ENCODE measurements at places on chromosomes 1 and 21.

- peak; percentile 65 for DNase-seq
Observed at GRCh38 chr1:25033828-25034705, 104.0 kb upstream of the RUNX3 start.

GRCh38 chr1:33578557-33579448 is 106.4 kb downstream of the ZSCAN20 start:
- no peak for DNase-seq

DNA sequence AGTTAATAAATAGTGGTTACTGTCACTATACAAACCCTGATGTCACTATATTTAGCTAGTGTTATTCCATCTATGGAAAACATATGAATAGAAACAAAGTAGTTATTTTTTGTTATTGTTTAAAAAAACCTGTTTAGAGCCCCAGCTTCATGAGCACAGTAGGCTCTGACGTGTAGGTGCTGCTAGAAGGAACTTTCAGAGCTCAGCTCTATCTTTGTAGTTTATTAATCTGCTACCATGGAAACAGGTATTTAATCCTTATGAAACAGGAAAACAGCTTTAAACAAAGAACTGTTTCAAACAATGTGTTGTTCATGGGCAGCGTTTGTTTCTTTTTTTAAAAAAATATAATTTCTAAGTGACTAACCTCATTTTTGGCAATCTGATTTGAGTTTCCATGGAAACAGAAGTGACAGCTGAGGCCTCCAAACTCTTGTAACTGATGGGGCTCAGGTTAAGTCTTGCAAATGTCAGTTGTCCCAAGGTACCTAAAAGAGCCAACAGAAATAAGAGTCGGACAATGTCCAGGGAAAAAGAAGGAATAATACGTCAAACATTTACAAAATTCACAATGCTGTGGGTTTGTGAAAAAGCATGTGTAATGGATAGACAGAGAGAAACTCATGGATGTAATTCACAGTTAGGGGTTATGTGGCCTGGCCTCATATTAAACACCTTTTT is 162.0 kb upstream of the C21orf91 start:
- no peak for DNase-seq

DNA sequence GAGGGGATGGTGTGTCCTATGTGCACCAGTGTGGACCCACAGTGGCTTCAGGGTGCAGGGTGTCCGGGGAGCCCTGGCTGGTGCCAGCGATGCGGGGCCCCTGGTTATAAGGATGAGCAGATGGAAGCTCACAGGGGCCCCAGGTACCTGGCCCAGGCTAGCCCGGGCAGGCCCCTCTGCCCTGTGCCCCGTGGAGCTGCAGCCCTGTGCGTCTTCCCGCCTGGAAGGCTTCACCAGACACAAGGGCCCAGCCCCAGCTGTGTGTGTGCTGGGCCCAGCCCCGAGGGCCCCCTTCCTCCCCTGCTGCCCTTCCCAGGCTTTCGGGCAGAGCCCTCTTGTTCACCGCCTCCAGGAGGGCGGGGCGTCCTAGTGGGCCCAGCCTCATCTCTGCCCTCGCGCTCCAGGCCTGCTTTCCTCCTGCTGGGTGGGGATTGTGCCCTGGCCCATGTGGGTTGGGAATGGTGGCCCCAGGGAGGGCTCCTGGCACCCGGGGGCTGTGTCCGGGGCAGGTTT is 15.9 kb downstream of the PFKL start:
- DNase-seq: no peak

DNA sequence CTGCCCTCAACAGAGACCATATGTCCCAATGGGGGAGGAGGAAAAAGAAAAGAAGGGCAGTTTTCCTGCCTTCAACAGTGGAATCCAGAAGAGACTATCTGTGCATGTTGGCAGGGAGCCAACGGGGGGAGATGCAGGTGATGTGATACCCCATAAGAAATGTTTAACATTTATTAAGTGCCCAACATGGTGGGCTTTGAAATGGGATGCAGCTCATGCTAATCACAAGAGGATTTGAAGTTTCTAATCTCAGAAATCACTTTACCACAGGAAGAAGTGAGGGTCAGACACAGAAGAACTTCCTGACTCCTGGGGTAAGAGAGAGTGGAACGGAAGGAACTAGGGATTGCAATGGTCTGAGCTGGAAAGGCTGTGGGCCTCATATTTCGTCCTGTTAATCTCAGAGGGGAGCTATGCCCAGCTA is 16.2 kb downstream of the CSRP1 start:
- no peak for DNase-seq

DNA sequence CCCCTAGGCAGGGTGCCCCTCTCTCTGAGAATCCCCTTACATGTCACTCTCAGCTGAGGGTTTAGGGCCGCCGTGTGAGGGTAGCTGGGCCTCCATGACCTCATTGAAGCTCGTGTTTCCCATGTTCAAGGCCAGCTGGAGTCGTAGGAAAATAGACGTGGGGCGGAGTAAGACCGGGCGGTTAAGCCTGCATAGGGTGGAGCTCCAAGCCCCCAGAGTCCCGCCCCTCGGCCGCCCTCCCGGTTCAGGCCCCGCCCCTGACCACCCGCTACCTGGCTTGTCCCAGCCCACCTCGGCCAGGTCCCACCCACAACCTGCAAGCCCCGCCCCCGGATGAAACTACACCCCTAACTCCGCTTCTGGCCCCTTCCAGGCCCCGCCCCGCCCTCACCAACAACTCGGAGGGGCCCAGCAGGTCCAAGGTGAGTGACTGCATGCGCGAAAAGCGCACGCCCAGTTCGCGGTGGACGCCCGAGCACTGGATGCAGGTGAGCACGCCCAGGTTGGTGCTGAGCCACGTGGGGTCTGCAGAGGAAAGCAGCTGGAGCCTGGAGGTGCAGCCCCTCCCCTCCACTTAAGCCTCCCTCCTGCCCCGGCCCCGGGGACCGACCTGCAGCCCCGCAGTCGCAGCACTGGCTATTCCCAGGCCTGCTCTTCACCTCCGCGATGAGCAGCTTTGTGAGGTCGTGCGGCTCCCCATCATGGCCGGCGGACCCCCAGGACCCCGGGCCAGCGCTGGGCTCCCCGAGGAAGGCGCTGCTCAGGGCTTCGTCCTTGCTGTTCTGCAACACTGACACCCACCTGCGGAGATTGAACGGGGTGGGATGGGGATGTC is 12.2 kb upstream of the TCEA3 start:
- no peak for DNase-seq

- DNase-seq: no peak
Observed at GRCh38 chr1:242448910-242449645, 75.4 kb downstream of the PLD5 start.

DNA sequence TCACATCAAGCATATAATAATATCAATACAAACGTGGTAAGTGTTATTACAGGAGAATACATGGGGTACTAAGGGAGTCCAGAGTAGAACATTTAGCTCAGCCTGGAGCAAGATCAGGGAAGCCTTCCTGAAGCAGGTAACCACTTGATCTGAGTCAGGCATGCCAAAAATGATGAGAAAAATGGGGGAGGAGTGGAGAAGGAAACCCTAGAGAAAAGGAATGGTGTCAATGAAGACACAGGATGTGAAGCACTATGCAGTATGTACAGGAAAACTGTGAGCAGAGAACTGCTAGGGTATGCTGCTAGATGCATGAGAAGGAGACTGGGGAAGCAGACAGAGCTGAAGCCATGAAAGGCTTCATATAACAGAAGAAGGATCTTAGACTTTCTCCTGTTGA is 84.7 kb downstream of the NOTCH2 start:
- no peak for DNase-seq

GRCh38 chr1:50352428-50352827 is 70.8 kb downstream of the DMRTA2 start:
- no peak for DNase-seq

GRCh38 chr1:161706113-161706481 is 932 bp upstream of the FCRLA start:
- no peak for DNase-seq

- DNase-seq: no peak
Observed at GRCh38 chr1:6891781-6892579, 106.7 kb downstream of the CAMTA1 start.

DNA sequence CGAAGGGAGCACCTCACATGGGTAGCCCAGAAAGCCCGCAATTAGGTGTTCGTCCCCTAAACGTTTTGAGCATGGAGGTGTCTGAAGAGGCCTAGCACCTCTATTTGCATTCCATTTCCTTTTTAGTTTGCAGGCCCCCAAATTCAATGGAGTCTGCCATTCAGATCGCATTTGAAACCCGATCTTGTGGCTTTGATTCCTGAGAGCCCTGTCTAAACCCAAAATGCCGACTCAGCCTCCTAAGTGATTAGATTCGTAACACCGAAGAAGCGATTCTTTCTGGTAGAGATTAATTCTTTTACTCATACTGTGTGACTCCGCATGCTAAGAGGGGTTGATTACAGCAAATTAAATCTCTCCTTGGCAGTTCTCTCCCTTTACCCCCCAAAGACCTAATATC is 415.2 kb upstream of the KAZN start:
- DNase-seq: no peak

- DNase-seq: peak; percentile 63
Observed at GRCh38 chr1:161013488-161014230, 7.3 kb downstream of the F11R start.

DNA sequence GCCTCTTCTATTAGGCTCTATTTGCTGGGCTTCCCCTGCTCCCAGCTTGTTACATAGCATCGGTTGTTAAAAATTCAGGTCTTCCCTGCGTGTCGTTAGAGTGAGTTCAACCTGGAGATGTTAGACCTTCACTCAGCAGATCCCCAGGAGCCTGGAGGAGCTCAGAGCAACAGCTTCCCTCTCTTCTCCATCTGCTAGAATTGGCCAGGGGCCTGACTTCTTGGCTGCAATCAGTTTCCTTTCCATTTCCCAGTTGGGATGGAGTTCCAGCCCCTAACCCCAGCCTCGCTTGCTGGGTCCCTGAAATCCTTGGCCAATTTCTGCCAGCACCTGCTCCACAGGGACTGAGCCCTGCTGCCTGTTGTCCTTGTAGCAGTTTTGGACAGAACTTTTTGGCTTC is 55.9 kb downstream of the MT1HL1 start:
- DNase-seq: no peak

DNA sequence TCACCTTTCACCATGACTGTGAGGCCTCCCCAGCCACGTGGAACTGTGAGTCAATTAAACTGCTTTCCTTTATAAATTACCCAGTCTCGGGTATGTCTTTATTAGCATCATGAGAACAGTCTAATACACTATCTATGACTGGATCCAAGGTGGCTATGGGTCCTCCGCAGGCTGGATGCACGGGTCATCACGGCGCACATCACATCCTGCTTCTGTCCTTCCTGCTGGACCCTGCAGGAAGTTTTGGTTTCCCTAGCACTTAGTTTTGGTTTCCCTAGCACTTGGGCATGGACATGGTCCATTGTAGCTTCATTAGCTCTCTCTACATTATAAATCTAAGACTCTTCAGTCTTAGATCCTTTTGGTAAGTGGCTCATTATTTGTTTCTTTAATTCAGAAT is 14.2 kb upstream of the PHC2 start:
- DNase-seq: no peak

DNA sequence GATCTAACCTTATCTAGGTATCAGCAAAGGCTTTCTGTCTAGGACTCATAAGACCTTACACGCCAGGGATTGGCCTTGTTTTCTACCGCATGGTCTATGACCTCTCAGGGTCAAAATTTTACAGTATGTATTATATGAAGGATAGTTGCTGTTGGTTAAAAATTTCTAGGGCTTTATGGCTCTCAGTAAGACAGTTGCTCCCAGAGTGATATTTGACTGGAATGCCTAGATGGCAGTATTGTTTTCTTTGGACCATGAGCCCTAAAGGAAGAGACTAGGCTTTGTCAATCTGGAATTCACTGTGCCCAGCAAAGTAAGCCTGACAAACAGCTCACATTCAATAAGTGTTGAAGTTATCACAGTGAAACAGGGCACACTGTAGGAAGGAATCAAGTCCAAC is 37.6 kb downstream of the C1orf87 start:
- DNase-seq: no peak

GRCh38 chr21:46188226-46189212 is 4.3 kb upstream of the SPATC1L start:
- no peak for DNase-seq

DNA sequence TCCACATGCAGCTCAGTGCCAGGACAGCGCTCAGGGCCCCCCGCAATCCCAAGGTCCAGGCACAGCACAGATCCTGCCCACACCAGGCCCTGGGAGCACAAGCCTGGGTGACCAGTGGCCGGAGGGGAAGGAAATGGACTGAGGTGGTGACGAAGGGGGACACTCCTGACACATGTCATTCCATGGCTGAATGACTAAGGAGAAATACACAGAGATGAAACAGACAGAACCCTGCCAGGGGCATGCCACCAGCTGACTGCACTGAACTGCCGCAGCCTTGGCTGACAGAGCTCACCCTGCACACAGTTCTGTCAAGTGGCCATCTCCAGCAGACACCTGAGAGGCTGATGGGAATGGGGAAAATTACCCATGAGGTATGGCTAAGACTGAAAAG is 56.1 kb downstream of the HSF2BP start:
- no peak for DNase-seq

- peak; percentile 57 for DNase-seq
Observed at GRCh38 chr1:186828611-186829454, at the start of gene PLA2G4A. Gene PLA2G4A, plus strand, starts transcription at chr1:186828949. Its CDS starts 25,406 bp downstream, at chr1:186854355.

GRCh38 chr1:68028566-68028965 is 21.9 kb downstream of the DIRAS3 start:
- no peak for DNase-seq

DNA sequence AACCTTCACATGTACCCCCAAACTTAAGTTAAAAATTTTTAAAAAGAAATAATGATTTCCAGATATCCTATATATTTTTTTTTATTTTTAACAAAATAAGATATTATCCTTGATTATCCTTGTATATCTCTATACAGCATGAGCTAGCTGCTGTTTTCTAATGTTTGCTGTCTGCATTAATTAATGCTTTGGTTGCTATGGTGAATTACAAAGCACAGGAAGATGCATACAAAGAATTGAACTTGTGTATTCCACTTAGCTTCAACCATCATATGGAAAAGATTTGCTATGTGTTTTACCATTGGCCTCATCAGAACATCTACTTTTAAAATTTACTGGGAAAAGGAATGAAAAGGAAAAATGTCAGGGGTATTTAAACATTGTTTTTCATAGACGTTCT is 35.4 kb downstream of the VPS45 start:
- no peak for DNase-seq

DNA sequence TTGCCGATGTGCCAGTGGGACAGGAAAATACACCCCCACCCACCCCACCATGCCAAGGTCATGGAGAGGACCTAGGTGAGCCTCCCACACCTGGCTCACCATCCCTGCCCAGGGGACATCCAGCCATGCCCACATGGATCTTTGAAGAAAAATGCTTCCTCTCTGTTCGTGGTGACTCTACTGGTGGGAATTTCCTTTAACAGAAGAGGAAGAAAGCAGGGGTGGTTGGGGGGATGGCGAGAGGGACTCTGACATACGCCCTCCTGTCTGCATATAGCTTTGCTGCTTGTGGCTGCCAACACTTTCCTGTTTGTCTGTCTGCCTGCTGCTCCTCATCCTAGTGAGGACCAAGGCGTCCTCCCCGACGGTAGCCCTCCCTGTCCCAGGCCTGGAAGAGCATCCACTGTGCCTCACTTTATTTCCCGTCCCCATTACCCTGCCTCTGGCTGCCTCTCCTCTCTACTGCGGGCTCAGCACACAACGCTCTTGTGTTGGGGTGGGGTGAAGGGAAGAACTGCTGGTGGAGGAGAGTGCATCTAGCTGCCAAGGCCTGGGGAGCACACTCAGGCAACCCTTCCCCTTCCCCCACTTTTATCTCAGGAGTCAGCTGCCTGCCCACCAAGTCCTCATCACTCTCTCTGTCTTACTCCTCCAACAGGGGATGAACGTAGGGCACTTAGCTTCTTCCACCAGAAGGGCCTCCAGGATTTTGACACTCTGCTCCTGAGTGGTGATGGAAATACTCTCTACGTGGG is 2.5 kb downstream of the SEMA4A start:
- no peak for DNase-seq
